Thoracic aorta (tissue), 2 donors: ENCODE measurements at places on chromosomes 16 and 17.

GRCh38 chr16:87235810-87236515 is 81.2 kb downstream of the C16orf95 start:
- no peak for DNase-seq
- no peak overlapping the region for H3K4me3 ChIP-seq
- no peak overlapping the region for H3K27ac ChIP-seq
- peaks cover 7% of the 10 kb centered on the region for H3K4me1 ChIP-seq
- no peaks in the 10 kb centered on the region for H3K27me3 ChIP-seq
- H3K36me3 ChIP-seq: no peaks in the 10 kb centered on the region

DNA sequence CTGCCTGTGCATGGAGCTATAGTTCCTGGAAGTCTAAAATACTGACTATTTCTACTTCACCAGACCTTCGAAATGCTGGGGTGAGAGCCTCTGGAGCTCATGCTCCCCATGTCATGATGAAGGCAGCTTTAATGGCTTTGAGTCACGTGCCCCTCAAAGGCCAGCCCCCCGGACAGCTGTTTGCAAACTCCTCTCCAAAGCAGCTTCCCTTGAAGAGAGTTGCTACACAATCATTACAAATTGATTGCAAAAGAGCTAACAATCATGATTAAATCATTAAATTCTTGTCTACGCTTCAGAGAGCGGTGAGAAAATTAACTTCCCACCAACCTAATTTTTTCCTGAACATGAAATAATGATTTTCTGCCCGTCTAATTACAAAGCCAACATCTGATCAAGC is 134.8 kb upstream of the IRX6 start:
- no peak overlapping the region for H3K4me3 ChIP-seq
- no peak for DNase-seq
- no peaks in the 10 kb centered on the region for H3K36me3 ChIP-seq
- no peaks in the 10 kb centered on the region for H3K4me1 ChIP-seq
- H3K27me3 ChIP-seq: no peaks in the 10 kb centered on the region

DNA sequence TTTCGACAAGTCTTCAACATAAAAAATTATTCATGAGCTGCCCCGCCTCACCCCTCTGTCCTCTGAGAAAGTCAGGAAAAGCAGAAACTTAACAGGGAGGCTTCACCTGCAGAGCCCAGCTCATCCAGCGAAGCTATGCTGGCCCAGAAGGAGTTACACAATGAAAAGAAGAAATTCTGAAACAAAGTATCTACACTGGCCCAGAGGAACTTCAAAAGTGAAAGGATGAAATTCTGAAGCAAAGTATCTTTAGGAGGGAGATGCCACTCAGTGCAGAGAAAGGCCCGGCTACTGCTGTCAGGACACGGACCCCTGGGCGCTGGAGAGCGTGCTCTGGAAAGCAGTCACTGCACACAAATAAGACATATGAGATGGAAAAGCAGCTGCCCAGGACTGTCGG is 1.6 kb downstream of the GALNS start:
- no peak for DNase-seq
- no peaks in the 10 kb centered on the region for H3K27me3 ChIP-seq
- peaks cover 13% of the 10 kb centered on the region for H3K36me3 ChIP-seq
- no peak overlapping the region for H3K4me3 ChIP-seq

GRCh38 chr16:13560151-13560550 is 359.8 kb upstream of the ERCC4 start:
- H3K4me1 ChIP-seq: no peaks in the 10 kb centered on the region
- H3K36me3 ChIP-seq: no peaks in the 10 kb centered on the region
- DNase-seq: no peak
- H3K27me3 ChIP-seq: no peaks in the 10 kb centered on the region
- H3K27ac ChIP-seq: no peak overlapping the region

DNA sequence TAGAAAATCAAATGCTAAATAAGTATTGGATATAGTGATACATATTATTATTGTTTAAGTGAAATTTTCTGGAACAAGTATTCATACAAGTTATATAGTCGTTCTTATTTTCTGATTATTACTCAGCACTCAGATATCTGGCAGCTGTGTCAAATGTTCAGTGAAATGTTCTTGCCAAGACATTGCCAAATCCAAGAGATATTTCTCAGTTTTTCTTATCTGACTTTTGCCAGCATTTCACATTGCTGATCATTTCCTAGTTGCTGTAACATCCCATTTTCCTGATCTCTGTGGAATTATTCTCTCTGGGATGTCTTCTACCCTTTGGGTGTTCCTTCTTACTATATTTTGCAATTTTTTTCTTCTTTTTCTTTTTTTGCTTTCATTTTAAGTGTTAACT is 262.3 kb downstream of the KIF2B start:
- no peaks in the 10 kb centered on the region for H3K36me3 ChIP-seq
- no peak overlapping the region for H3K4me3 ChIP-seq
- H3K4me1 ChIP-seq: no peaks in the 10 kb centered on the region
- H3K27ac ChIP-seq: no peak overlapping the region
- no peaks in the 10 kb centered on the region for H3K27me3 ChIP-seq
- DNase-seq: no peak
